ENCODE measurements at places on chromosomes 5 and 9.
A peak's percentile ranks its signal among the peaks of the same experiment; 100 is the strongest.

DNA sequence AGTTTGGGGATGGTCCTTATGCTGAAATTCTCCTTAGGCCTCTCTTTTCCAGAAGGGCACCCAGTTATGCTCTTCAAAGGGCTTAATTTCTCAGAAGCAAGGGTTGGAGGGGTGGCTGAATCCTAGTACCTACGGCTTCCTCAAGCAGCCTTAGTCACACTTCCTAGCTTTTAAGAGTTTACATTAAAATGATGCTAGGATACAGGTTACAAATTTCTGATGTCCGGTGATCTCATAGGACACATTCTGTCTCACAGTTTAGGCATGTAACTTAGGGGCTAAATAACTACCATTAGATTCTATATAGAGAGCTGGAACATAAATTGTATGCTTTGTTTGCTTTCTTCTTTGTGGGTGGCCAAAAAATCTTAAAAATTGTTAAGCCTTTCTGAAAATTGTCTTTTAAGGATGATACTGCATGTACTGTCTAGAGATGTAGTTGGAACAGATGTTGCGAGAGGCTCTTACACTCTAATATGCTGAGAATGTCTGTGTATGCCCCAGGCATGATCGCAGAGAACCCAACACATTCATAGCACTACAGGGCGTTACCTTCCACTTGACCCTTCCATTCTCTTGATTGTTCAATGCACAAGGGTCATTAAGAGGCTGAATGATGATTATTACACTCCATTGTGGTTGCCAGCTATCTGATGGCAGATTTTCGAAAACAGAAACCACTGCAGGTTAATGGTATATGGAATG, 139.1 kb downstream of the TMEM38B start:
- no peak for DNase-seq

DNA sequence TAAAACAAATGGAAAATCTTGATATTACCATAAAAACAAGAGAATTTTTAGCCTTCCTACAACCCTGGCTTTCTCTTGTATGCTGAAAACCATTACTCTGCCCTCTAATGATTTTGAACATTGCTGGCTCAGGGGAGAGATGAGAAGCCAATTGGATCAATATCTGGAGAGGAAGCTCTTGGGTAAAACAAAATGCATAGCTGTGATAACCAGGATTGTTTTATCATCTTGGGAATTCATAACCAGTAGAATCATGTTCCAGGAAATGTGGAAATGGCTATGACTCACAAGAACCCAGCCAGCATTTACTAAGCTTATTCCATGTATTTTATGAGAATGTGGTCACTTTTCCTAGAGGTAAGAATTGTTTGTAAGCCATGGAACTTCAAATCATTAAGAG, 51.1 kb upstream of the CTNND2 start:
- no peak for DNase-seq

DNA sequence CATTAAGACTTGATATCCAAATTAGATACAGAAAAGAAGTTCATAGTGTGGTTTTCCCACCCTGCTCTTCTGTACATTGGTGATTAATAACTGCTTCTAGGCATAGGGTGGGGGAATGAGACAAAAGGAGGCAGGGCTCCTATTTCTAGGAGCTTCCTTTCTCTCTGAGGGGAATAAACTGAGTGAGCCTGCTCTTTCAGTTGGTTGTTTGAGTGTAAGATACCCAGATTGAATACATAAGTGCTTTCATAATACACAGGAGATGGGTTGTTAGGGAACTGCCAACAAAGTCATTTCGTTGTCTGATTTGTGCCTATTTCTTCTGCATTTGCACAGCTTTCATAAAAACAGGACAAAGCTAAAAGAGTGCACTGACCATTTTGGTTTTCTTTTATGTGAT, 48.9 kb upstream of the TTC23L start:
- no peak for DNase-seq

DNA sequence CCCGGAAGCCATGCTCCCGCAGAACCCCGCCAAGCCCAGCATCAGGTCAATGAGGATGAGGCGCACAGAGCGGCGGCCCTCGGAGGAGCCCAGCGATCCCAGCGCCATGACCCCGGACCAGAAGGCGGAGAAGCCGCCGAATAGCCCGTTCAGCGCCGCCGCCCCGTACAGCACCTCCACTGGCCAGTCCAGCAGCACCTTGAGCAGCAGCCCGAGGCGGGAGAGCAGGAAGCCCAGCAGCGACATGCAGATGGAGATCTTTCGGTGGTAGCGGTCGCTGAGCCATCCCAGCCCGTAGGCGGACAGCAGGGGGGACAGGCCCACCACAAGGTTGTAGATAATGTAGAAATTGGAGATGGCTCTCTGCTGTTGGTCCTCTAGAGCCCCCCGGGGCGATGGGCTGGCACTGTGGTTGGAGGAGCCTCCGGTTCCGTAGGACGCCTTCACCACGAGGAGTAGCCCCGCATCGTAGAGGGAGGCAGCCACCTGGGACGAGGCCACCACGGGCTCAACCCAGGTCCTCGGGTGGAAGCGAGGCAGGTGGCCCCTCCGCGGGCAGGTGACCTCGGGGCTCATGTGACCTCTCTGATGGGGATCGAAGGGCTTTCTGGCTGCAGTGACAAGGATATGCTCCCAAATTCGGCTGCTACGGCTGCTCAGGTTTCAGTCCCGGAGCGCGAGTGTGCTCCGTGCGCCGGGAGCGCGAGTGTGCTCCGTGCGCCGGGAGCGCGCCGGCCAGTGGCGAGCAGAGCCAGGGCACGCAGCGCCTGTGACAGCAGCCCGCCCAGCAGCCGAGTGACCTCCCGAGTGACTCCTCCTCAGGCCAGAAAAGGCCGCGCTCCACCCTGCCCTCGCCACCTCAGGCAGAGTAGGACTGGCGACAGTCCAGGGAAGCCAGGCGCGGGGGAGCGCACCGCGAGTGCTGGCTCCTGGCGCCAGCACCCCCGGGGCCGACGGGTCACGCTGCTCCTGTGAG, at the start of gene SLC46A2:
Gene SLC46A2, minus strand, starts transcription at position 771 of the 976 bp plus-strand sequence. Its CDS starts 195 bp downstream, at position 576.
- DNase-seq: no peak

DNA sequence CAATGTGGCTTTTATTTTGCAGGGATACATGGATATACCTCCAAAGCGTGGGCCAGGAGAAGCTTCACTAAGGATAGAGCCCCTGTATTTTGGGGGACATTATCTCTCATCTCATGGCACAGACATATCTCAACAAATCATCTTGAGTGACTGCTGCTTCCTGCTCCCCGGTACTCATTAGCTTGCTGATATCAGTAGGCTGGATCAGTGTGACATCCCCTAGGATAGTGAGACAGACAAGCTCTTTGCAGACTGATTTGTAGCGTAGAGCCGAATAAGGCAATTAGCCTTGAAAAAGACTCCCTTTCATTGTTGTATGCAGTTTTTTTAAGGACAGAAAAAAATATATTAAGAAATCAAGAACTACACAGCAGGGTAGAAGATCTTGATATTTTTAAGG, 237.7 kb upstream of the CDH9 start:
- DNase-seq: no peak

GRCh38 chr5:95918421-95919006, 43.1 kb downstream of the ELL2 start:
- DNase-seq: no peak

DNA sequence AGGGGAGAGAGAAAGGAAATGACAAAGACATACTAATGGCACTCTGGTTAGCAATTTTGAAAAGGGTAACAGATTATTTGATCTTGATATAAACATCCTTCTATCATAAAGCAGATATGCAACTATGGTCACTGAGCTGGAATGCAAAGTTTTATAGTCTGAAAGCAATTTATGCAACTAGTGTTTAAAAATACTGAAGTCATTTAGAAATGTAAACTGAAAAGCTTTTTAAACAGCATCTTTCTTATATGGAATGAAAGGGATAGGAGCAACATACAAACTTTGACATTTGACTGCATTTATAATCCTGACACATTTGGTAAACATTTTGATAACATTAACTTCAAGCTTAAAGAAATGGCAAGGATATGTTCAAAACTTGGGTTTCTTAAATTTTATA, 28.7 kb upstream of the ADAMTS19 start:
- DNase-seq: no peak

GRCh38 chr5:156707750-156708149, 142.3 kb upstream of the PPP1R2B start:
- no peak for DNase-seq

GRCh38 chr5:78360924-78361630, 660 bp downstream of the SCAMP1 start:
- peak; percentile 33 for DNase-seq

GRCh38 chr9:124260769-124261603, 3.2 kb downstream of the NEK6 start:
- DNase-seq: no peak

- no peak for DNase-seq
Measured at GRCh38 chr9:28056466-28056865, 483.2 kb upstream of the C9orf72 start.

GRCh38 chr9:124222109-124222508, 35.6 kb upstream of the NEK6 start:
- DNase-seq: no peak

GRCh38 chr9:133242991-133243390, 32.0 kb downstream of the ABO start:
- no peak for DNase-seq

- no peak for DNase-seq
Measured at GRCh38 chr5:147481874-147482705, 27.8 kb downstream of the DPYSL3 start.

DNA sequence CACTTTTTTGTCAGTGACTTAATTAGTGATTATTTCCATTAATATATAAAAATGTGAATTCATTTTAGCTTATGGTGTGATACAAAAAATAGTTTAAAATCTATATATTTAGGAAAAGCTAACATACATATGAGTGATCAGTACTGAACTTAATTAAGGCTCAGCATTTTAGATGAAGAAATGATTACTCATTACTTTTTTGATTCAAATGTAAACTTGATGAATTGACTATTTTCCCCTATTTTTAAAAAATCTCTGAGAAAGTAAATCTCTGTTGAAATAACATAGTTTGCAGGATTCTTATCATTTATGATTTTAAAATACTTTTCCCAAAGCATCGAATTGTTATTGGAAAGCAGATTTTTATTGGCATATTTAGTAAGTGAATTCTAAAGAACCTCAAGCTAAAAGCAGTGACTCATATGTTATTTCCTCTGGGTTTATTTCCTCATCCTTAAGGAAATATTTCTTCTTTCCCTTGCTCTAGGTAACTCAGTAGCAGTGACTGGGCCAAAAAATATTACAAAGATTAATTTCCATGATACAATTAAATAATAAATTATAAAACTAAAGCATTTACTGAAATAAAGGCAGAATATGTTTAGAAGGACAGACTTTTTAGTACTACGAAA, 290.6 kb downstream of the FER start:
- DNase-seq: no peak

- DNase-seq: peak; percentile 30
Measured at GRCh38 chr5:134525683-134526482, 413 bp downstream of the JADE2 start.

- no peak for DNase-seq
Measured at GRCh38 chr9:126461029-126461428, 134.4 kb downstream of the MVB12B start.

GRCh38 chr5:122430319-122430586, 118.2 kb downstream of the SNCAIP start:
- no peak for DNase-seq

GRCh38 chr5:96776621-96777020, 31.1 kb downstream of the ERAP1 start:
- DNase-seq: no peak

All from omental fat pad (tissue), 4 donors.